ENCODE measurements at places on chromosomes 1 and 21.

DNA sequence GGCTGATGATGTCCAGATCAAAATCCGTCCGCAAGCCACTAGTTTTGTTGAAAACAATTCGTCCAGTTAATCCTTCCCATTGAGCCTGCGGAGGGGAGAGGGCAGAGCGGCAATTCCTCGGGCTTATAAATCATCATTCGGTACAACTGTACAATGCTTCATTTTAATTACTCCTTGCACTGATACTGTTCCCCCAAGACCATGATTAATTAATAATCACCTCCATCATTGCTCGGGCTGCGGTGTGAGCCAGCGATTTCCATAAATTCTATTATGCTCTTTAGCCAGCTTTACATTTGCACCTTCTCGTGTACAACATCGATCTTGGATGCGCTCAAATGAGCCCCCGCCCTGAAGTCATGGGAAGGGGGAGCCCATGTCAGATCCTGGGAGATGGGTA lies 180.7 kb downstream of the GRIK3 start:
- DNase-seq: no peak

DNA sequence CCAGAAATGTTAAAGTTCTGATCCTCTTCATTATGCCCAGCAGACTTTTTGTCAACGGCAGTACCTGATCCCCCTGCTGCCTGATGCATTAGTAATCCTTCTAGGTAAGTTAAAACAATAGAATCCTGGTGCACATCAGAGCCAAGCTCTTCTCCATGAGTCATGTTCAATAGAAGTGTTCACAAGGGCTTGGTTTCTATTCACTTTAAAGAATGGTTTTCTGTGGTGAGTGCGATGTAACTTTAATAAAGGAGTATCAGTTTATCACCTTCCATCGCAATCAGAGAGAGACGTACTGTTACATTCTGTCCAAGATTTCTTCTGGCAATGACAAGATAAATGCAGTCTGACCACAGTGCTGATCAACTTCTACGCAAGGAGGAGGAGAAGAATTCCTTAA lies 96.8 kb downstream of the NRIP1 start:
- peak; percentile 42 for DNase-seq

- DNase-seq: no peak
Measured at GRCh38 chr1:160075836-160076235, 5.5 kb upstream of the KCNJ9 start.

- no peak for DNase-seq
Measured at GRCh38 chr1:25650289-25650576, 33.6 kb downstream of the MAN1C1 start.

- DNase-seq: no peak
Measured at GRCh38 chr1:20178634-20179370, 7.1 kb upstream of the UBXN10 start.

DNA sequence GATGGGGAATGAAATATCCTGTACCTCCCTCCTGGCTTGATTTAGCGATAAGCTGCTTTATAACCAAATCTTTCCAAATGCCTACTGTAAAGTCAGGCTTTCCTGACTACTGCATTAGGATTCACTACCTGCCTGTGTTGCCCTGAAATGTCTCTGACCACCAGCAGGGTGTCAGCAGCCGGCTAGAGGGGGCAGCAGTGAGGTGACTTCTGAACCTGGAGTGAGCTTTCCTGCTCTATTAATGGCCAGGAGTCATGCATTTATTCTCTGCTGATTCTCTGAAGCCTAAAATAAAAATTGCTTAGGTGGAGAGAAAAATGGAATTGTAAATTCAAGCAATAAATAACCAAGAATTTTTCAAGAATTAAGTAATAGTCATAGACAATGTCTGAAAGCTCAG lies 2.5 kb downstream of the BACE2 start:
- peak; percentile 82 for DNase-seq
